ENCODE measurements at places on chromosomes 5 and 9.

- DNase-seq = no peak
These were observed 8.9 kb downstream of the OR13J1 start for GRCh38 chr9:35861161-35861897.

DNA sequence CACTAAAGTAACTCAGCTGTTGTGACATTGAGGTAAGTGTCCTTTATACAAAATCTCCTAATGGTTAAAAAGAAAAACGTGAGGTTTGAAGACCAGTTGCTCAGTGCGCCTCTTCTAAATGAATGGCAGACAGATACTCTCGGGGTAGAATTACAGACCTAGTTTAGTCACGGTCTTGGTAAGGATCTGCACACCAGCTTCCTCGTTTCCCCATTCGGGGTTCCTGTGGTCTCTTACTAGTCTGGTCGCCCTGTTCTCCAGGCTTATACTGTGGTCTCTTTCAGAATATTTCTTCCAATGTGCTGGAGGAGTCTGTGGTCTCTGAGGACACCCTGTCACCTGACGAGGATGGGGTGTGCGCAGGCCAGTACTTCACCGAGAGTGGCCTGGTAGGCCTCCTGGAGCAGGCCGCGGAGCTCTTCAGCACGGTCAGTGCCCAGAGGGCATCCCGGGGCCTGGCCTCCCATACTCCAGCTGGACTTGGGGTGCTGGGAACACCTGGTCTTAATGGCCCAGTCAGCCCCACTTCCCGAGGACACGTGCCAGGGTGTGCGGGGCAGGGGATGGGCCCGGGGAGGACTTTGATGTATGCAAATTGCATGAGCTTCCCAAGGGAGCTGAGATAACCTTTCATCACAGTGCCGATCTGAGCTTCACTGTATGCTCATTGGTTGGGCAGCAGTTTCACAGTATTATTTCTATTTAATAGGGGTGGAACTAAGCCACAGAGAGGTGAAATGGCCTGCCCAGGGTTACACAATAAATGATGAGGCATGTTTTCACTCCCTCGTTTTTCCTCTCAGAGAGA lies 224.5 kb downstream of the DOCK8 start:
- DNase-seq = no peak

- DNase-seq = no peak
These were observed 7.7 kb downstream of the FGFR4 start for GRCh38 chr5:177094224-177095087.

DNA sequence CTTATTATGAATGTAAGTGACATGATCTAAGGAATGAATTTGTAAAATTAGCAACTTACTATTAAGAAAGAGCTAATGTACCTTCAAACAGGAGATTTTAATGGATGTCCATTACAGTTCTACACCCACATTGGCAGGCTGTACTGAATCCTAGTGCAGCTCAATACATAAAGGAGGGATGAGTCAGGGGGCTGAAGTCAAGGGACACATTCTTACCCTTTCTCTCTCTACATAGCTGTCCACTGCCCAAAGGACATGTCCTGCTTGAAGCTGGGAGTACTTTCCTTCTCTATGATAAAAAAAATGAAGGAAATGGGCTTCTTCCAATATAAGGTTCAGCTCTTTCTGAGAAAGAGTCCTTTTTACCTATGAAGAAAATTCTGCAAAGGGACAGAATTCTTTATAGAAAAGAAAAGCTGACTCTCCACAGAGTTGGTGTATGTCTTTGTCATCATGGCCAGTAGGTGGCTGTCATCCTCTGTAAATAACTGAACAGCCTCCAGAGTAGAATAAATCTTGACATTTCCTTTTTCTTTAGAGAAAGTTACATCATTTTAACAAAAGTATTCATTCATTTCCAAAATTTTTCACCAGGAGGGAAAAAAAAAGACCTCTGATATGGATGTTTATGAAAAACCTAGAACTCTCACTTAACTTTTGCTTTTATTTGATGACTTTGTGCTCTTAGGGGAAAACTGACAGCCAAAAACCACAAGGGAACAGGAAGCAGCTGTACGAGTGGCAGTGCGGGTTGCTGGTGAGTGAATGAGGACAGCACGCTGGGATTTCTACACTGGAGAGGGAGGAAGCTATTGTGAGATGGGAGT lies 13.1 kb upstream of the IFNA14 start:
- no peak for DNase-seq

DNA sequence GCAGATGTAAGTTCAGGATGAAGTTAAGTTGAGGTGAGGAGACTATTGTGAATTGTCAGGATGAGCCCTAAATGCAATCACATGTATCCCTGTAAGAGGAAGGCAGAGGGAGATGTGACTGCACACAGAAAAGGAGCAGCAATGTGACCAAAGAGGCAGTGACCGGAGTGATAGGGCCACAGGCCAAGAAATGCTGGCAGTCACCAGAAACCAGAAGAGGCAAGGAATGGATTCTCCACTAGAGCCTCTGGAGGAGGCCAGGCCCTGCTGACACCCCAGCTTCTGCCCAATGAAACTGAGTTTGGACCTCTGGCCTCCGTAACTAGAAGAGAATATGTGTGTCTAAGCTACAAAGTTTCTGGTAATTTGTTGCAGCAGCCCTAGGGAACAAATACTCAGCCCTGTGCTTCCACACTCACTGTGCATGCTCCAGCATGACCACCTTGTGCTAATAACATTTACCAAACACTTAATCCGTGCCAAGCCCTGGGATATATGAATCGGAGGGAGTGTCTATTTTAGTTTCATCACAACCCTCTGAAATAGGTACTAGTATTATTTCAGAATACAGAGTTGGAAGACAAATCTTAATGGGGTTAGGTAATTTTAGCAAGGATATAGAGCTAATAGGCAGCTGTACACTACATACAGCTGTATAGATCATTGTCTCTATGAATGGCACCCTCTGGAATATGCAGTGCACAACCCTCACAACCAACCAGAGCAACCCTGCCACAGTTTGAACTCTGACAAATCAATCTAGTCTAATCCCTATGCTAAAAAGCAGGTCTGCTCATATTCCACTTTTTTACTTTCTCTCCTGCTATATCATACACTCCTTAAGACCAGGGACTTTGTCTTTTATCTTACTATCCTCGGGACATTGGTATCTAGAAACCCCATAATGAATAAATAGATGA lies 7.8 kb upstream of the GPX8 start:
- no peak for DNase-seq

- no peak for DNase-seq
These were observed 807.7 kb downstream of the MTRR start for GRCh38 chr5:8676695-8677094.

- no peak for DNase-seq
These were observed 50.8 kb downstream of the F2R start for GRCh38 chr5:76766746-76767145.

DNA sequence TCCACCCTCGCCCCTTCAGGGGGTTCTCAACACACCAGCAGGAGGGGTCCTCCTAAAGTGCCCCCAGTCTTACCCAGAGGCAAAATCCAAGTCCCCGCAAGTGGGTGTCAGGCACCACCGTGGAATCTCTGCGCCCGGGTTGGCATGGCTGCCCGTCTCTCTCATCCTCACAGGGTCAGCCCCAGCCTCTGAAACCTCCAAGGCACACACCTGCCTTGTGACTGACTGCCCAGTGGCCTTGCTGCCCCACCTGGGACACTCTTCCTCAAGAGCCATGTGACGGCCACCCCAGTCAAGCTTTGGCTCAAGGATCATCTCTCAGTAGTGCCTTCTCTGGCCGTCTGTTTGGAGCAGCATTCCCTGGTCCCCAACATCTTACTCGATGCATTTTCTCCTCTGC lies 4.9 kb downstream of the FBP2 start:
- no peak for DNase-seq

GRCh38 chr9:96129747-96130146 lies 172.2 kb downstream of the HSD17B3 start:
- DNase-seq = no peak

- no peak for DNase-seq
These were observed 187.1 kb downstream of the ARHGEF28 start for GRCh38 chr5:73812962-73813588.

- no peak for DNase-seq
These were observed 80.1 kb downstream of the FBXW11 start for GRCh38 chr5:171926311-171926710.

DNA sequence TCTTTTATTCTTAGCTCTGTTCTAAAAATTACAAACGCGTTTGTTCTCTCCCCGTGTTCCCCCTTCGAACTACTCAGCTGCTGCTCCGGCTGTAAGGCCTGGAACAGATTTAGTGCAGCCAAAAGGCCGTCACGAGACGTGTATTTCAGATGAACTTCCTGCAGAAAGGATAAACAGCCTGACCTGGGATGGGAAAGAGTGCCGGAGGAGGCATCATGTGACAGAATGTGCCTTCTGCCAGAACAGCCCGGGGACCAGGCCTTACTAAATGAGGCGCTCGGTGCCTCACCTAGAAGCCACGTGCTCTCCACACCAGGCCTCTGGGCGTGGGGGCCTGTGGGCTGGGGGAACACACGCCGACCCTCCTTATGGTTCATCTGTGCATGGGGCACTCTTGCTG lies 94.7 kb downstream of the PPARGC1B start:
- DNase-seq = no peak

DNA sequence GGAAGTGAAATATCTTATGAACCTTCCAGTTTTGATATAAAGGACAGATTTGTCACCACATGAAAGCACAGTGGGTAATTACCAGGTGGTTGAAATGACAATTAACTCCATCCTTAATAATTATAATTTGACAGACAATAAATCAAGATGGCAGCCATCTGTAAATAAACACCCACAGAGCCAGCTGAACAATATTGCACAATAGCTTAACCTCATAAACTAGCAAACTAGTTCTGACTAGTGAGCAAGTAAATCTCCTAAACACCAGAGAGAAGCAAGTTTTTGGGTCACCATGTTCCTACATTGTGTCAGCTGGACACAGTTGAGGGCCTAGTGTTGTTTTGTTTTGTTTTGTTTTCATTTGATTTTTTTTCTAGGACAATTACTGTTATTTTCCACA lies 577.4 kb downstream of the ACTL7B start:
- DNase-seq = no peak

DNA sequence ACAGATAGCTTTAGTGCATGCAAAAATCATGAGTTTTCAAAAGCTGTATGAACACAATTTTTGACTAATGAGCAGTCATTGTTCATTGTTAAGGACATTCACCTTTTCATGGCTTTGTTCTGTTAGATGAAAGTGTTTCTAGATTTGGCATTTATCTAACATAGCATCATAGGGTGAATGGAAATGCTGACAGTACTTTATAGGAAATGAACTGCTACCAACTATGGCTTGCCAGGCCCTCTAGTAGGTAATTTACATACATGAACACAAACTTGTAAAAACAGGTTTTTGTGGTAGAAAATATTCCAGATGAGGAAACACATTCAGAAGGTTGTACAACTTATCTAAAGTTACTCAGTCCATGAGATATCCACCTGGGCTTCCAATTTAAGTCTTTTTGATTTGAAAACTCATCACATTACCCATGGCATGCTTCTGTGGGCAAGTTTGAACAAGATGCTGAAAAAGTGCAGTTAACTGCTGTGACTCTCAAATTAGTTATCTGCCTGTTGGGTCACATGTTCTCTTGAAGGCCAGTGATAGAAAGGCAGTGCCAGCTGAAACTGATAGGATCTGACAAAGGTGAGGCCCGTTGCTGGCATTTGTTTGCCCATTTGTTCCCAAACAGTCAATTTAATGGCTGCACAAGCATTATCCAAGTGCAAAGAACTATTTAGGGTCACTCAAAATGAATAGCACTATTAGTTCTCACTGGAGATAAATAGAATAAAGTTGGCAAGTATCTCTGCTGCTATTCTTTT lies 399.1 kb downstream of the MAN2A1 start:
- no peak for DNase-seq

GRCh38 chr5:130337179-130337888 lies 433.1 kb downstream of the CHSY3 start:
- DNase-seq = no peak

- DNase-seq = no peak
These were observed 15.4 kb downstream of the NIPAL4 start for GRCh38 chr5:157475432-157475831.

GRCh38 chr5:10910261-10910660 lies 149.2 kb upstream of the DAP start:
- no peak for DNase-seq

GRCh38 chr5:40124367-40124766 lies 555.3 kb upstream of the PTGER4 start:
- no peak for DNase-seq

GRCh38 chr5:175747539-175748060 lies 89.7 kb downstream of the HRH2 start:
- no peak for DNase-seq

- DNase-seq = no peak
These were observed 9.1 kb downstream of the TGFBR1 start for GRCh38 chr9:99114049-99114440.

DNA sequence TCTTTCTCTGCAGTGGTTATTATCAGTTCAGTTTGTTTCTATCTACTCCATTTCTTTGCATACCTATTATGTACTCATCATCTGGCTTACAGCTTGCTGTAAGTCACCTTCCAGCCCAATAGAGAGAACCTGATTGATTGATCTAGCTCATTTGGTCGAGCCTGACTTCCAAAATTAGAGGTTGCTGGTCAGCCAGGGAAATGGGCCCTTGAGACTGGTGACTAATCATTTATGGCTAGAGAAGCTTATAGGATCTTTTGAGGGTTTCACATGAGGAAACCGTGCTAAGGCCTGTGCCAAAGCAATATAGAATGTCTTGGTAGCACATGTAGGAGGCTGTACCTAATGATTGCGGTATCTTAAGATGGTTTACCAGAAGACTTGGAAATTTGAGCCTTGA lies 5.8 kb downstream of the SREK1 start:
- no peak for DNase-seq

- DNase-seq = no peak
These were observed 258.1 kb upstream of the IRX2 start for GRCh38 chr5:3009605-3010004.

DNA sequence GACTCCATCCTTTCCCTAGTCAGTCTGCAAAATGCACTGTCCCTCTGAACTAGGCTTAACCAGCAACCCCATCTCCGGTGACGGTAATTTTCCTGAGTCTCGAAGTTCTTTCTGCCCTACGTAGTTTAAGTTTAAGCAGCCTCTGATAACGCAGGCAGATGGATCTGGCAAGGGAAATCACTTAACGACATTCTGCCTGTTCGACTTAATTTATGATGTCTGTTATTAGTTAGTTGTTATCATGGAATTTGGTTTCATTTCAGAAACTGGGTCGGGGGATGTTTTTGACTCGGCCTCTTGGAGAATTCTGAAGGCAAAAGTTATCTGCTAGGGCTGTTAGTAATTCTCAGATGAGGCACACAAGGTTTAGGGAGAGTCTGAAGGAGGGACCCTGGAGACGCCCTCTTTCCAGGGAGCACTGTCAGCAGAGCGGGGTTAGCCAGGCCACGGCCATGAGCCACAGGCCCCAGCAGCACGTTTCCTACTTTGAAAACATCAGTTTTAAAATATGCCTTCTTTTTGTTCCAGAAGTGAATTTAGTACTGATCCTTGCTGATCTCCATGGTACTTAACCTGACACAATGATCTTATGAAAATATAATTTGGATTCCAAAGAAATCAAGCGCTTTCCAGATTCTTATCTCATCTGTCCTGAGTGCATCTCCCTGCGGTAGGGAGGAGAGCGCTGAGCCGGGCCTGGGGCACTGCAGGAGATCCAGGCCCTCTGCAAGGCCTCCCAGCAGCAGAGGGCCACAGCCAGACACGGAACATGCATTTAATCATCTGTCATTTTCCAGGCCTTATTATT lies 171.0 kb upstream of the OTULINL start:
- no peak for DNase-seq
